Germinal center (tissue), 1 donor: ENCODE measurements at places on chromosomes 11 and 22.

GRCh38 chr11:118438314-118438931, 2.1 kb downstream of the KMT2A start:
- peak; percentile 49 for DNase-seq

GRCh38 chr11:16606784-16607674, 131.4 kb upstream of the C11orf58 start:
- no peak for DNase-seq

DNA sequence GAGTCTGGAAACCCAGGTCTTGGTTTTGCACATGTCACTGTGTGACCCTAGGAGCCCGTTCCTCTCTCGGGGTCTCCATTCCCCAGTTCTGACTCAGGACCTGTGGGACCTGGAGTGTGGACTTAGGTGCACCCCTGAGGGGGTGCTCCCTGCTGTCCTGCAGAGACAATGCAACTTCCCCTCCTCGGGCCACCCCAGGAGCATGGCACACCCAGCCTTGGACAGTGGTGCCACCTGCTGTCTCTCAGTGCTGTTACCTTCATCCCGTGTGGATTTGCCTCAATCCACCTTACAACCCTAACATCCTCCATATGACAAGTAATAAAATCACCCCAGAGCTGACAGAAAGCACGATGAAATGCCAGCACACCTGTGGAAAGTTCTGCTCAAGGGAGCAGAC, 27.5 kb upstream of the CRYBB3 start:
- no peak for DNase-seq

GRCh38 chr22:30078320-30079311, 1.6 kb upstream of the HORMAD2 start:
- peak; percentile 26 for DNase-seq

DNA sequence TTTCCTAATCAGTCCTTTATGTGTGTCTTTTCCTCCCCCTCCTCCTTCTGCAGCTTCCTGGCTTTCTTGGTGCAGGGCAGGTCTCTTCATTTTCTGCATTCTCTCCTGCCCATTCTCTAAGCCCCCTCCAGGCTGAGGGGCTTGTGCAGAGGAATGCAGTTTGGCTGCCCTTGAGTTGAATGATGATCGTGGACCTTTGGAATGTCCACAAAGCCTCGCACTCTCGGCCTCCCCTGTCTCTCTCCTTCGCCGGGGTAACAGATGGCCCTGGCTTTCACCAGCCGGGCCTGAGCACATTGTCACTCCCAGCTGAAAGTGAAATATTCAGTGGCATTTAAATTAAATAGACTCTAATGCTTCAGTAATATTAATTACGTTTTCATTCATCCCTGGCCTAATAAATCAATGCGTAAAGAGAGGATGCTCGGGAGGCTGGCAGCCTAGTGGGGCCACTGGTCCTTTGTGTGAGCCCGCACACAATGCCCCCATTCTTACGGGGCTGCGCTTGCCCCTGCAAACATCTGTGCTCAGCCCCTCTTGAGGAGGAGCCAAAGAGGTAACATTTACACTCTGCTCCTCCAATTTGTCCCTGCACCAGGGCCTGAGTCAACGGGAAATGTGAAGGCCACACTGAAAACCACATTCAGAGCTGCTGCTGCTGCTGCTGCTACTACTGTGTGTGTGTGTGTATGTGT, 64.9 kb upstream of the PAX6 start:
- DNase-seq, result no peak

GRCh38 chr22:39808081-39808480, 85.5 kb downstream of the ENTHD1 start:
- DNase-seq, result peak; percentile 15

DNA sequence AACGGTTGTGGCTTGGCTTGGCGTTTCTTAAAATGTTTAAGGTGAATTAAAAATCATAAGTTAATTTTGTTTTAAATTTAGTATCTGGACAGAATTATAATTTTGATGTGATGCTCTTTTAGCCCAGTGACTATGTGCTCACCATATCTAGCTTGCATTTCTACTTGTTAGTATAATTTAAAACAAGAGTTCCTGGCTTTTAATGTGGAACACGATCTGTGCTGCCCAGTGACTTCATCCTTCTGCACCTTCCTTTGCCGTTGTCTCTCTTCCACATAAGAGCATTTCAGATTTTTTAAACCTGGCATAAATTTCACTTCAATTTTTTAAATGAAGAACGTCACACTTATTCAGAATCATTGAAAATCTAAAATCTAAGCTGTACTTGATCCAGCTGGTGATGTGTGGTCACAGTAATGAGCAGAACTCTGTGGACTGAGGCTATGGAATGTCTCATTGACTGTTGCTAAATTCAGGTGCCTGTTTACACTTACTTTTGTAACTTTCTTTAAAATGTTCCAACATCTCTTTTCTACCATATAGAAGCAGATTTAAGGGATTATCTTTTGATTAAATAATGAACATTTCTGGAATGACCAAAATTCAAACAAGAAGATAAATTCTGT, 75.4 kb upstream of the ADSL start:
- DNase-seq, result no peak

GRCh38 chr11:5092821-5093585, 23.6 kb downstream of the OR52E1 start:
- DNase-seq, result no peak

GRCh38 chr11:44361813-44362212, 51.9 kb upstream of the ALX4 start:
- no peak for DNase-seq

- no peak for DNase-seq
These were observed 8.2 kb downstream of the DUSP8 start for GRCh38 chr11:1563697-1564534.

DNA sequence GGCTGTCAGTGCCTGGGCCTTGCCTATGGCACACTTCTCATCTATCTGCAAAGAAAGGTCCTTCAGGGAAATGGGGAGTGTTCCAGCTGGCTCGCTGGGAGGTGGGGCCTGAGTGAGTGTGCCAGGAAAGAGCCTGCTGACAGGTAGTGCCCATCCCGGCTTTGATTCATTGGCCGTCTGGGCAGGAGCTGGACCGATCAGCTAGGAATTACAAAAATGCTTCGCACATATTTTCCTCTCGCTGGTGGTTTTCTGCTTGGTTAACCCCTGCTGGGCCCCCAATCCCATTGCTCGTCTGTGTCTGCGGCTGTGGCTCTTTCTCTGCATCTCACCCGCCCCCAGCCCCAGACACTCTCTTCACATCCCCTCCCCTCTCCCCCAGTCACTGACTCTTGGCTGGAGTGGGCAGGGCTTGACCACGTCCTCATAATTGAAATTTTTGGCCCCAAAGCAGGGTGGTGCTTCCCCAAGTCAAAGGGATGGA, 10.8 kb downstream of the LIF start:
- no peak for DNase-seq

DNA sequence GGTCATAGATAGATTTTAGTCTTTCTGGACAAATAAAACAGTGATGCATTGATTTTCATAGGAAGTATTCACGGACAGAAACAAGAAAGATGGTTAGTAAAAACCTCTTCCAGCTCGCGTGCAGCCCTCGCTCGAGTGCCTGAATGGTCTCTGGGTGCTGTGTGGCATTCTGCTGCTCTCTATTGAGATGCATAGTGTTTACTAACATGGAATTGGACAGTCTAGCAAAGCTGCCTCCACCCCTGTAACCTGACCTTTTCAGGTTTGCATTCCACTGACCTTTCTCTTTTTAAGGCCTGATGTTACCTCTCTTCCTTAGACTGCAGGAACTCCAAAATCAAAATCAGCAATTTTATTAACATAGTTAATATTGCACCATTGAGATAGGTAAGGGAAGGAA, 643.4 kb downstream of the JRKL start:
- no peak for DNase-seq

DNA sequence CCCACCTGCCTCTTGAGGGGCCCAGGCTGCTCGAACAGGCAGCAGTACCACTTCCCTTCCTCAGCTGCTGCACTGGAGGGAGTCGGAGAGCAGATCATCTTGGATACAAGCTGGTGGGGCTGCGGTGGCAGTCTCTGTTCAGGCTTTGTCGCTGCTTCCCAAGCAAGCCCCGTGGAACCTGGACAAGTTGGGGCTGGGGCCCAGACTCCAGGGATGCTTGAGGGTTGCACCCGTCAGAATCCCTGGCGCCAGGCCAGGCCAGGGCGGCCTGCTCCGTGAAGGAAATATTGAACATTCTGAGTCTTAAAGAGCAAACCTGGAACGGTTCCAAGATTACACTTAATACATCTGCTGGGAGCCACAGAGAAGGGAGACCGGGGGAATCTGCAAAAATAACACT, 310.1 kb upstream of the SORL1-AS1 start:
- peak; percentile 17 for DNase-seq

DNA sequence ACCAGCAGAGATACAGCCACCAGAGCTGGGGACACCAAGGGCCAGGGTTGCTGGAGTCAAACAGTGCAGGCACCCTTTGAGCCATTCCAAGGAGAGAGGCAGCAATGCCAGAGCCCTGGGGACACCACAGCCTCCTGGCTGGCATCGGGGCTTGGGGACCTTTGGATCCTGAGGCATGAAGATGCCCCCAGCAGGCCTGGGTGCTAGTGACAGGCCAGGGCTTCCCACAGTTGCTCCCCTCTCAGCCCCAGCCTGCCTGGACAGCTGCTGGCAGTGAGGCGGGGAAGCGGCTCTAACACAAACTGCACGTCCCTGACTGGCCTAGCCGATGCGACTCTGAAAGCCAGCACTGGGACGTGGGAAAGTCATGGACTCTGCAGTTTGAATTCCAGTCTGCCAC, 2.7 kb downstream of the CD5 start:
- no peak for DNase-seq

DNA sequence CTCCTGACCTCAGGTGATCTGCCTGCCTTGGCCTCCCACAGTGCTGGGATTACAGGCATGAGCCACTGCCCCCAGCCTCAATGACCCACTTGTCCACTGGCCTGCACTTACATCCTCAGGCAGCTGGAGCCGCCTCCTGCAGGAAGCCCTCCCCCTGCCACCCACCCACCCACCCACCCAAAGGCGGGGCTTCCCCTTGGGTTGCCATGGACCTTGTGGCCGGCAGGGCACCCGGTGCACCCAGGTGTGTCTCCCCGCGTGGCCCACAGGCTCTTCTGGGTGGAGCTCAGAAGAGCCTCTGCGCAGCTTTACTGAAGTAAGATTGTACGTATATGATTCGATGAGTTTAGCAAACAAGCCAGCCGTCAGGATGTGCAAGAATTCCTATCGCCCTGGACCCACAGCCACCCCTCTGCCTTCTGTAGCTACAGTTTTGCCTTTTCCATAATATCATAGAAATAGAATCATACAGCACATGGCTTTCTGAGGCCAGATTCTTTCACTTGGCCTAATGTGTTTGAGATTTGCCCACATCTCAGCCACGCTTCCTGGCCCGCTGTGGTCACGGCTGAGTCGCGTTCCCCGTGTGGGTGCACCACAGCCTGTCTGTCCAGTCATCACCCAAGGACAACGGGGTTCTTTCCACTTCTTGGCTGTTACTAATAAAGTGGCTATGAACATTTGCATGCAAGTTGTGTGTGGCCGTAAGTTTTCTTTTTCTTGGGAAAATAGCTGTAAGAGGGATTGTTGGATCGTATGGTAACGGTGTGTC, 5.3 kb upstream of the BRSK2 start:
- DNase-seq, result no peak

- no peak for DNase-seq
These were observed 45.3 kb upstream of the GALNT18 start for GRCh38 chr11:11667056-11667455.

- no peak for DNase-seq
These were observed 113.0 kb downstream of the NTM start for GRCh38 chr11:131483453-131483852.

- DNase-seq, result no peak
These were observed 49.4 kb downstream of the PTPRJ start for GRCh38 chr11:48029681-48030290.

DNA sequence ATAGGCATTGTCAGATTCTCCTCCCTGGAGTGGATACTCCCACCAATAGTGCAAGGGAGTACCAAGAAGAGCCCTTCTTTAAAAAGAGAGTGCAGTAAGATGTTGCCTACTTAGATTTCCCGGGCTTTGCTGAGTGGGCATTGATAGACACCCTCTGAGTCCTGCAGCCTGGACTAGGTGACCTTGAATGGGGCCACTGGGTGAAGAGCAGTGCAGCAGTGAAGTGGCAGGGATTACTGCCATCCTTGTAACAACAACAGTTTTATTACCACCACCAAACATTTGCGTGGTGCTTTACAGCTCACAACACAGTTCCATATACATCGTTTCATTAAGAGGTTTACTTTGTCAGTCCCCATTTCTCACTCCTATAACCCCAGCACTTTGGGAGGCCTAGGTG, 59.4 kb downstream of the MICAL2 start:
- no peak for DNase-seq

- no peak for DNase-seq
These were observed 6.2 kb downstream of the KCNQ1OT1 start for GRCh38 chr11:2693271-2694261.

DNA sequence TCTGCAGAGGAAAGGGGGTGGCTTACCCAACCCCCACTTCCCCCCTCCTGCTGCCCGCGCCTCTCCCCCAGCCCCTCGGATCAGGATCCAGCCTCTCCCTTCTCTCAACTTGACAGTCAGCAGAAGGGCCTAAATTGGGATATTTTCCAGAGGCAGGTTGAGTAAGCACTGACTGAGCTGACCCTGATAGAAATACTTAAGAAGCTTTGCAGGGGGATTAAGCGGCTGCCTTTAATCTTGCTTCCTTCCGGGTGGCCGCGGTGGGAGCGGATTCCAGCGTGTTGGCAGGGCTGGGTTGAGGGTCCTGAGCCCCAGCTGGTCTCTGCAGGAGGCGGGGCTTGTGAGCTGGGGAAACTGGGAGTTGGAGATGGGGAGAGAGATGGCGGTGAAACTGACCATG, 445.2 kb downstream of the NTM start:
- no peak for DNase-seq

DNA sequence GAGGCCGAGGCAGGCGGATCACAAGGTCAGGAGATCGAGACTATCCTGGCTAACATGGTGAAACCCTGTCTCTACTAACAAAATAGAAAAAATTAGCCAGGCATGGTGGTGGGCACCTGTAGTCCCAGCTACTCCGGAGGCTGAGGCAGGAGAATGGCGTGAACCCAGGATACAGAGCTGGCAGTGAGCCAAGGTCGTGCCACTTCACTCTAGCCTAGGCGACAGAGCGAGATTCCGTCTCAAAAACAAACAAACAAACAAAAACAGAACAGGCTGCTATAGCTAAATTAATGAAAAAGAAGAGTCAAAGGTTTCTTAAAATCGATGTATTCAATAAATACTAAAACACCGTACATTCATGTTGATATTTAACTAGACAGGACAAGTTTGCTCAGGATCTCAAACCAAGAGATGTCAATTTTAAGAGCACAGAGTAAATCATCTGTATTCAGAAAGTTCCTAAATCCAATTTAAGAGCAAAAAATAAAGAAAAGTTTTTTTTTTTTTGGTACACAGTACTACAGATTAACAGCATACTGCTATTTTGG, 59.9 kb downstream of the NUP98 start:
- no peak for DNase-seq

GRCh38 chr22:40542821-40543540, 93.5 kb downstream of the MRTFA start:
- no peak for DNase-seq

- DNase-seq, result peak; percentile 60
These were observed 4.2 kb downstream of the VPS26B start for GRCh38 chr11:134228625-134229024.
